Airway epithelial cell (primary cell): ENCODE measurements at places on chromosomes 13 and 19. TPM values are rescaled to one million over a fixed set of nuclear protein-coding genes. Genes with fewer than 3 reads are reported as not detected.

The RNF113B gene
- total RNA-seq, result not detected in 2 replicates

The CAPN12 gene
- total RNA-seq, result 7.4 and 8.9 TPM in 2 replicates

The TJP3 gene
- 7.5 and 10.6 TPM in 2 replicates for total RNA-seq

The C19orf33 gene
- 552 and 609 TPM in 2 replicates for total RNA-seq

The KCNJ14 gene
- 0.05 and 0.42 TPM in 2 replicates for total RNA-seq

The FUT2 gene
- 10.4 and 10.5 TPM in 2 replicates for total RNA-seq

The BST2 gene
- total RNA-seq, result not detected in 2 replicates

The NFIX gene
- 13.4 and 19.7 TPM in 2 replicates for total RNA-seq

The TPRX2 gene
- not detected in 2 replicates for total RNA-seq

The FGF22 gene
- not detected in 2 replicates for total RNA-seq

The LRRC8E gene
- 7.6 and 9.0 TPM in 2 replicates for total RNA-seq

The AXL gene
- 73.9 and 87.1 TPM in 2 replicates for total RNA-seq

The ERICH6B gene
- total RNA-seq, result not detected in 2 replicates

The CGB8 gene
- total RNA-seq, result 0.37 TPM in 1 of 2 replicates, not detected in the other

The SIGLEC11 gene
- not detected in 2 replicates for total RNA-seq

The ZNF805 gene
- total RNA-seq, result 5.5 and 8.0 TPM in 2 replicates
